Right renal pelvis (tissue), 4 donors: ENCODE measurements at places on chromosomes 3 and 15.
A peak's percentile ranks its signal among the peaks of the same experiment; 100 is the strongest.

GRCh38 chr15:40029979-40030893, 8.7 kb downstream of the SRP14 start:
- DNase-seq = no peak

DNA sequence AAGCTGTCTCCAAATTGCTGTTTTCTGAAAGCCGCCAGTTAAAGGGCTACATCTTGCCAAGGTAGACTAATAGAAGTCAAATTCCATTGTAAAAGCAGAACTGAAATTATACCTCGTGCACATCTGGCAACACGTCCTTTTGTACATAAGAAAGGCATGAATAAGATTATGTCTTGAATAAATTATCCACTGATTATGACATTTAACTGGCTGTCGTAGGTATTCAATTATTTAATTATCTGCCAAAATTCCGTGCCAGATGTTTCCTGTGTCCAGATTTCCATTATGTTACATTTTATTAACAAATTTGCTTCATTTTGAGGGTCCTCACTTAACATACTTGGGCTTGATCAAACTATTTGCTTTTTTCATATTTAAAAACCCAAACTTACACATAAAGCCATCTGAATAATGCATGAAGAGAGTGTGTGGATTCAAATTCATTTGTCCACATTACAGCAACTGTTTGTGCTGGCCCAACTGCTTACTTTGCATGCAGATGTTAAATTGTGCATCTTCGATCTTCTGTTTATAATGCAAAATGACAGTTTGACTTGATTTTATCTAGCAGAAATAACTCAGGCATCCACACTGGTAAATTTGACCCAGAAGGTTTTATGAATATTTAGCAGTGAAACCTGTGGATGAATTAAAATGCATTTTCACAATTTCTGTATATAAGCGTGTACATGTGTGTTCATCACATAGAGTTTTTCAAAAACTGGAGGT, 701.5 kb downstream of the ZNF385D start:
- no peak for DNase-seq

- DNase-seq = no peak
These were observed 443.3 kb downstream of the EPHB1 start for GRCh38 chr3:135238236-135238830.

- DNase-seq = no peak
These were observed 34.3 kb downstream of the TMEM44 start for GRCh38 chr3:194598771-194599557.

DNA sequence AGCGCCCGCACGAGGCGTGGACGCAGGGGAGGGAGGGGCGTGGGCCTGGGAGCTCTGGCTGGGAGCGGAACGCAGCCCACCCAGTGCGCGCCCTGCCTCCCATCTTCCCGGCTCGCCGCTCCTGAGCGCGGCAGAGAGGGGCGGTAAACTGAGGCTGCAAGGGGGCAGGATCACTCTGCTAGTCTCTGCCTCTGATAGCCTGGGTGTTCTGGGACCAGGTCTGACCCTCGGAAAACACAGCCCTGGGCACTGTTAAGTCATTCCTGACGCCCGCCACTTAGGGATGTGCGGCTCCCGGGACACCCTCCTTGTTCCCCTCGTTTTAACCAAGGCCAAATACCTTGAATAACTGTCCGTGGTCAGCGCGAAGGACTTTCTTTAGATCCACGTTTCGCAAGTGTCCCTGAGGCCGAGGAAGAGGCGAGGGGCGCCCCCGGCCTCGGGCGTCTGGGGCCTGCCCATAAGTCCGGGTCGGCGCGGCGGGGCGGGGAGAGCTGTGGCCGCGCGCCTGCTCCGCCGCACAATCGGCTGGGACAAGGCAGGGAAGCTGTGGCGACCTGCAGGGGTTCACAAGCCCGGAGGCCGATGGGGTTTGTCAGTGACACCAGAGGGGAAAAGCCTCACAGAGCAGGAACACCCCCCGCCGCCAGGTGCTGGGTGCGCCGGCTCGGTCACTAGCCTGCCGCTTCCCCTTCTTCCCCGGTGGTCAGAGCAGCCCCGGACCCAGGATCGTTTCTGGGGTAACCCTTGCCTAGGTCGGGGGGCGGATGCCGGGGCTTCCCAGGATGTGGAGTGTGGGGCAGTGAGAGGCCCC, 1.5 kb downstream of the ITPKA start:
- no peak for DNase-seq

DNA sequence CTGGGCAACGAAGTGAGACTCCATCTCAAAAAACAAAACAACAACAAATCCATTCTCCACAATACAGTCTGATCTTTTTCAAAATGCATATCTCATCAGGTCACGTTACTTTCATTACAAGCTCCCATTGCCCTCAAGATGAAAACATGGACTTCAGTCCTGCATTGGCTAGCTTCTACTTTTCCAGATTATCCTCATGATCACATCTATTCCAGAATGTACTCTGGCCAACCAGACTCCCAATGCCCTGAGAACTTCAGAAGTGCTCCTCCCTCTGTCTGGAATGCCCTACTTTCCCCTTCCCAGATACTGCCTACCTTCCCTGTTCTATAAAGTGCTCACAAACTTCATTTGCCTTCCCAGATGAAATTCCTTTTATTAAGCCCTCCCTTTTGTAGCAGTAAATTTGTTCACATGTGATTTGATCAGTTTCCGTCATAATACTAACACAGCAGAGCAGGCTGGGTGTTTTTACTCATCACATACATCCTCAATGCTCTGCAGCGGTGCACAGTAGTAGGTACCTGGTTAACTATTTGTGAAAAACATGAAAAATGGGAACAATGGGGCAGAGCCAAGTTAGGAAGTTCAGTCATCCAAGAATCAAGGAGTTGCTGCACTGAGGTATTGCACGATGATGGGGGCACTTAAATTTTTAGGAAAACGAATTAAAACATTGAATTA, 5.3 kb downstream of the RPL22L1 start:
- DNase-seq = no peak

DNA sequence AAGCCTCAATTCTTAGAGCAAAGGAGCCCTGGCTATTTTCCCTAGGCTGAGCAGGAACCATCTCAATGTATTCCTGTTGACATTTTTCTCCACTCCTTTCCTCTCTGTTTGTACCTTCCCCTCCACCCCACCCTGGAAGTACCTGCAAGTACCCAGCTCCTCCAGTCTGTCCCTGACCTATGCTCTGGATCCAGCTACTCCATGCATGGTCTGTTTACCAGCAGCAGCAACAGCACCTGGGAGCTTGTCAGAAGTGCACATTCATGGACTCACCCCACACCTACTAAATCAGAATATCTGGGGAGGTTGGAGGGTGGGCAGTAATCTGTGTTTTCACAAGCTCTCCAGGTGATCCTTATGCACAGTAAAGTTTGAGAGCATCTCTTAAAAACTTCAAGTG, 240.7 kb upstream of the UMPS start:
- DNase-seq = no peak

- no peak for DNase-seq
These were observed 19.5 kb upstream of the DOCK3 start for GRCh38 chr3:50655009-50655830.

DNA sequence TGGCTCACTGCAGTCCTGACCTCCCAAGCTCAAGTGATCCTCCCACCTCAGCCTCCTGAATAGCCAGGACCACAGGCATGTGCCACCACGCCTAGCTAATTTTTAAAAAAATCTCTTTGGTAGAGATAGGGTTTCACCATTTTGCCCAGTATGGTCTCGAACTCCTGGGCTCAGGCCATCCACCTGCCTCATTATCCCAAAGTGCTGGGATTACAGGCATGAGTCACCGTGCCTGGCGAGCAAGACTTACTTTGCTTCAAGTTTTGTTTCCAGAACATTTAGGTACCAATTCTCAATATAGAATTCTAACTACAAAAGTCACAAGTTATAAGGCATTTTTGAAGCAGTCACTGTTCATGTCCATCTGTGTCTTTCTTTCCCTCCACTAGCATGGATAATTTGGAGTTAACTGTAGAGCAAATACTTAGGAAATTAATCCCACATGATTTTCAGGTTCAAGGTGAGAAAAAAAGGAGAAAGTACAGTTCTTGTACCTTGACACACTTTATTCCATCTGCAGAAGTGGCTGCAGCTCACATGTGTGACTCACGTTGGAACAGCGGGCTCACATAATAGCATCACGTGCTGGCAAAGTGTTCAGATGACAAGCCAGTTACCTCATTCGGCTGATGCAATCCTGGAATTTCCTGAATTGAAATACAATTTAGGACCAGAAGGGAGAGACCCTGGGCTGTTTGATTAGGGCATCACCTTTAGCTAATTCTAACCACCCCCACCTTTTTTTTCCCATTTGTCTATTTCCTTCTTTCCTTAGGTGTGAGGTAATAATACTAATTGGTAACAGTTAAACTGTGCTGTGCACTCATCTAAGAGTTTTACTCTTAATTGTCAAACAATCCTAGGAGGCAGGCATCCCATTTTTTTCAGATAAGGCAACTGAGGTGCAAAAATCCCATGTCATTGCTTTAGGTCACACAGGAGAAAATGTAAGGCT, 46.9 kb upstream of the NEDD4 start:
- DNase-seq = peak; percentile 15

DNA sequence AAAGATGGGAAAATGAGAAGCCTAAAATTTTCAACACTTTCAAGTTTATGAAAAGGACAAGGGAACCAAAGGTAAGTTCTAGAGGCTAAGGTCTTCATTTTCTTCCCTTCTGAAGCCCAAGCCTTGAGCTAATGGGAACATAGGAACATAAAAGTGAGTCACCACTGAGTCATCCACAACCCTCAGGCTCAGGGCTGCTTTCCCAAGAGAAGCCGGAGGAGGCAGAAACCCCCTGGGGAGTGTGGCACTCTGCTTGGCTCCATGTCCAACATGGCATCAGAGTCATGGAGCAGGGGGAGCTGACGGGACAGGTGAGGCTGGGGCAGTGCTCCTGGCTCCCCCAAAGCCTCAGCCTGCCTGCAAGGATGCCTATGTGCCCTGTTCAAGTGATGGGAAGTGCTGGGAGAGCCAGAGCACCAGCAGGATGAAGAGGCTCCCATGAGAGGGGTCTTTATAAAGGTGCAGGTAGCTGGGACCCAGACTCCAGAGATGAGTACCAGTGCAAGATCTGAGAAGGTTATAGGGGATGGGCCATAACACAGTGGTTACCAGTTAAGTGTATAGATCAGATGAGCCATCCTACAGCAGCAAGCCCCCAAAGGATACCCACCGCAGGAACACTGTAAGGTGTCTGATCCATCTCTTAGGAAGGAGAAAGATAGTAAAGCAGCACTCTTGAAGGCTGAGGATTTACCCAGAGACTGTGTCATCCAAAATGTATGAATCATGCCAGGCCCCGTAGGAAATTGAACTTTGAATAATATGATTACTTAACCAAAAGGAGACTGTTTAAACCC, 31.8 kb upstream of the RYR3 start:
- DNase-seq = no peak
